Nucleus accumbens (tissue), 56 donors: ENCODE measurements at places on chromosomes 6 and 20.

DNA sequence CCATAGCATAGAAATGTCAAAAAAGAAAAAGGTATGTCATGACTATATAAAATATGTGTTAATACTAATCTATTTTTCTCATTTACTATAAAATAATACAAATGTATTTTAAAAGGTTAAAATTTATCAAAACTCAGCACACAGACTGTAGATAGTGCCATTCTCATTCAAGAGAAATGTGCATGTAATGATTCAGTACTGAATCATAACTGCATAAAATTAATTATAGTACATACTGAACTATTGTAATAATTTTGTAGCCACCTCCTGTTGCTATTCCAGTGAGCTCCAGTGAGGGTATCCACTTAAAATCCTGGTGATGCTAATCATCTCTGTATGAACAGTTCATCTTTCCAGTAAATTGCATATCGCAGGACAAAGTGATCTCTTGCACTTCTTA is 82.8 kb downstream of the HMGCLL1 start:
- no peak for DNase-seq

GRCh38 chr20:57895161-57895855 is 185.5 kb upstream of the PMEPA1 start:
- DNase-seq: no peak

- DNase-seq: no peak
These were observed 436.6 kb downstream of the PRKN start for GRCh38 chr6:162290846-162291465.

- no peak for DNase-seq
These were observed 9.1 kb upstream of the TLDC2 start for GRCh38 chr20:36866681-36867495.

DNA sequence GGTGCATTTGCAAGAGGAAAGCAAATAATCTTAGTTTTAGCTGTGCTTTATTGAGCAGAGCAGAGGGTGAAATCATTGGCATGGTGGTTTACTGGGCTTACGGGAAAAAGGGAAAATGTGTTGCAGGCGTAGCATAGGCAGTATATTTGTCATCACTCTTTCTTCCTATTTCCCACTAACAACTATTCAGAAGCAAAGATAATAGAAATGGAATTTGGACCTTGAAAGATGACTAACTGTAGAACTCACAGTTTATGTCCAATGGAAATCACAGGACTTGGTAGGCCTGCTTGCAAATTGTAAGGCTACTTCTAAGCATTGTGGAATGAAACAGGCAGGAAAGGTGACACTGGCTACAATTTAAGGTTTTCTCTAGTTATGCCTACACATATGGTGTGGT is 611.9 kb upstream of the MAN1A1 start:
- no peak for DNase-seq

DNA sequence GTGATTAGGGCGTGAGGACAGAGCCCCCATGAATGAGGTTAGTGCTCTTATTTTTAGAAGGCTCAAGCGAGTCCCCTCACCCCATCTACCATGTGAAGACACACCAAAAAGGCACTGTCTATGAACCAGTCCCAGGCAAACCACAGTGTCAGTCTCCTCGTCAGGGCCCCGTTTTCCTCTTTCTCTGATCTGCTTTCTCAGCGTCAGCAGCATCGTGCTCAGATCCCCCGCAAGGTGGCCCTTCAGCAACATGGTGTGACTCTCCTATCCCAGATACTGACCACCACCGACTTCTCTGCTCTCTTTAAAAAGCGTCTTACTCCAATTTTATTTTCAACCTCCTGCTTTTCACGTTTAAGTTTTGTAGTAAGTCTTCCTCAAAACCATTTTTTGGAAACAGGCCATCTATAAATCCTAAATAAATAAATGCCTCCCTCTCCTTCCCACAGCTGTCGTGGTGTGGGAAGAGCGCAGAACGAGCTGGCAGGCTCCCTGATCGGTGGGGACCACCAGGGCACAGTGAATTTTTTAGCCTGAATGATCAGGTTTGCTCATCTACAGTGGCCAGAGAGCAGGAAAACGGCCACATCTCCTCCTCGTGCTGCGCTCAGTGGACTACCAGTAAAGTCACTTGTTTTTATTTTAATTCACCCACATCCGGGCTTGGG is 113.1 kb downstream of the BMP7 start:
- DNase-seq: no peak

DNA sequence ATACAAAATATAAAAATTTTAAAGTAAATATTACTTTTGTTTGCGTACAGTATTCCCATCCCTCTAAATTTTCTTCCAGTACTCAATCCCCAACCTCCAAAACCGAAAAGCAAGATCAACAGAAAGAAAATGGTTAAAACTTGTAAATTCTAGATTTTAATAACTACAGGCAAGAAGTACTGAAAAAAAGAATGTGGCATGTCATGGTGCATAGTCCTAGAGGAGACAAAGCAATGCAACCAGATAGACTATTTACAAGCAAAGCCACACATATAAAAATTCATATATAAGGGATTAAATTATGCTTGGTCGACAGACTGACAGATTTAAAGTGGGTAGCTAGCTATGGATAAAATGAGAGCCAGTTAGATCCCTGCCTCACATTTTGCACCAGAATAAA is 56.5 kb upstream of the HFE start:
- no peak for DNase-seq

DNA sequence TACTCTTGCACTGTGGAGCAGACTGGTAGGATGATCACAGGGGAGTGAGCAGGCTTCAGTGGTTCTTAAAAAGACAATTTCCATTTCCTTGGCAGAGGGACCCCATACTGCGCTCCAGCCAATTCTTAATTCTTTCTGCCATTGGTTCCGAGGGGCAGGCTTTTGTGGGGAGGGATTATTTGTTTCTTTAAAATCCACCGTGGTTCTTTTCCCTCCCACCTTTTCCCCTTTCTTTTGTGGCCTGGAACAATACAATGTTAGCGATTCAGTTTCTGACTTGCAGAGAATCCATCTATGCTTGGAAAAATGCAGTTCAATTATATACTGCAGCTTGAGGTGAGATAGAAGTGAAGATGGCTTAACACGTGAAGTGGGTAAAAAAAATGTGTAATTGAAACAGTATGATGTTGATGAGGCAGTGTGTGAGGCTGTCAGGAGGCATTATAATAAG is 379.0 kb upstream of the FLRT3 start:
- no peak for DNase-seq

DNA sequence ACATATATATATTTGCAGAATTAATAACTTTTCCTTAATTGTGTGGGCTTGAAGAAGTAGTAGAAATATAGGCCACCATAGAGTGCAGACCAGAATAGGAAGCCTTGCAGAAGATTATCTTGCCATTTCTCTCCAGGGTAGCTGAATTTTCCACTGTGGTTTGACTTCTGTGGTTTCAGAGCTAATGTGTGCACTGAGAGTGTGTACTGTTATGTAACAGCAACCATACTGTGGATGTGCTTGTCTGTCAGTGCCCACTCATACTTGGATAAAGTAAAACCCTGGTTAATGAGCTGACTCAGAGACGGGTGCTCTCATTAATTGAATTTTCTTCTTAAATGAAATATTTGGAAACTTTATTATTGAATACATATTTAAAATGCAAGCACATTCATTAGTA is 57.2 kb downstream of the CEP43 start:
- DNase-seq: no peak
